ENCODE measurements at places on chromosomes 16 and 17. TPM values are rescaled to one million over a fixed set of nuclear protein-coding genes. Genes with fewer than 3 reads are reported as not detected.

The RETREG3 gene
- 51.5 TPM for total RNA-seq

The UNC45B gene
- total RNA-seq: not detected

The OR4D1 gene
- not detected for total RNA-seq

The MSLN gene
- 72.9 TPM for total RNA-seq

The CA5A gene
- total RNA-seq: not detected

The TMEM98 gene
- 53.7 TPM for total RNA-seq

The CCL7 gene
- total RNA-seq: not detected

The TBC1D3I gene
- total RNA-seq: not detected

The KRT17 gene
- total RNA-seq: 3,975 TPM

Data from foreskin keratinocyte (primary cell).